Calu3 (cell line): ENCODE measurements at places on chromosomes 12 and 14. TPM values are rescaled to one million over a fixed set of nuclear protein-coding genes. Genes with fewer than 3 reads are reported as not detected.

WSCD2 gene
- total RNA-seq = not detected in 2 replicates

KRT75 gene
- total RNA-seq = not detected in 2 replicates

FGD6 gene
- total RNA-seq = 64.5 and 66.6 TPM in 2 replicates

ZFHX2 gene
- total RNA-seq = 3.7 TPM in 2 replicates

ZNF385A gene
- total RNA-seq = 9.1 and 9.5 TPM in 2 replicates

CDKL1 gene
- 3.0 and 3.7 TPM in 2 replicates for total RNA-seq

DNAH10 gene
- total RNA-seq = 0.14 and 0.20 TPM in 2 replicates

OTX2 gene
- total RNA-seq = not detected in 2 replicates

BCL2L14 gene
- total RNA-seq = 5.5 and 8.7 TPM in 2 replicates

EFS gene
- total RNA-seq = not detected in 2 replicates

CCND2 gene
- 0.07 and 0.17 TPM in 2 replicates for total RNA-seq

- H3K4me3 ChIP-seq = no peak overlapping the region
- DNase-seq = peak; percentile 53
- peaks cover 12% of the 10 kb centered on the region for H3K27me3 ChIP-seq
- peaks cover 56% of the 10 kb centered on the region for H3K4me1 ChIP-seq
- H3K27ac ChIP-seq = peak overlapping the region; percentile 77
These were observed 43.4 kb downstream of the PSMA6 start for GRCh38 chr14:35335388-35336092.

GRCh38 chr14:33682760-33683159 is 268.1 kb downstream of the EGLN3 start:
- H3K27me3 ChIP-seq = peaks cover 47% of the 10 kb centered on the region
- H3K36me3 ChIP-seq = no peaks in the 10 kb centered on the region
- H3K27ac ChIP-seq = no peak overlapping the region
- H3K4me1 ChIP-seq = no peaks in the 10 kb centered on the region

- no peak overlapping the region for H3K27ac ChIP-seq
- no peaks in the 10 kb centered on the region for H3K36me3 ChIP-seq
- H3K4me1 ChIP-seq = no peaks in the 10 kb centered on the region
- no peak overlapping the region for H3K4me3 ChIP-seq
- H3K27me3 ChIP-seq = no peaks in the 10 kb centered on the region
These were observed 220.2 kb downstream of the ANO6 start for GRCh38 chr12:45435945-45436710.

DNA sequence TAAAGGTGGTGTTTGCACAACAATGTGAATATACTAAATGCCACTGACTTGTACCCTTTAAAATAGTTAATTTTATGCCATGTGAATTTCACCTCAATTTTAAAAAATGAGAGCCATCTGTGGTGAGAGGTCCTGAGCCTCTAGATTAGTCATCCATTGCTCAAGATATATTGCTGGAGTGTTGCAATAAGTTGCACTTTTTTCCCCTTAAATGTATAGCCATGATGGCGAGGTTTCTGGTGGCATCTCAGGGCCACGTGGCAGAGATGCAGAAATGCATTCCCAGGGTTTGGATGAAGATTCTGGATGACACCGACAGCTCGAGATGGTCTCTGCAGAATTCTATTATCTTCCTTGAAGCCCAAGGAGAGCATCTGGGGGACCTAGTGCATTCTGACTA is 153.7 kb downstream of the AACS start:
- no peak for DNase-seq
- no peak overlapping the region for H3K4me3 ChIP-seq
- peaks cover 6% of the 10 kb centered on the region for H3K36me3 ChIP-seq
- H3K27ac ChIP-seq = no peak overlapping the region
- H3K4me1 ChIP-seq = peaks cover 6% of the 10 kb centered on the region

GRCh38 chr14:57816568-57817284 is 49.2 kb downstream of the SLC35F4 start:
- no peaks in the 10 kb centered on the region for H3K27me3 ChIP-seq
- H3K27ac ChIP-seq = no peak overlapping the region
- peaks cover 3% of the 10 kb centered on the region for H3K36me3 ChIP-seq
- no peak for DNase-seq
- no peak overlapping the region for H3K4me3 ChIP-seq

DNA sequence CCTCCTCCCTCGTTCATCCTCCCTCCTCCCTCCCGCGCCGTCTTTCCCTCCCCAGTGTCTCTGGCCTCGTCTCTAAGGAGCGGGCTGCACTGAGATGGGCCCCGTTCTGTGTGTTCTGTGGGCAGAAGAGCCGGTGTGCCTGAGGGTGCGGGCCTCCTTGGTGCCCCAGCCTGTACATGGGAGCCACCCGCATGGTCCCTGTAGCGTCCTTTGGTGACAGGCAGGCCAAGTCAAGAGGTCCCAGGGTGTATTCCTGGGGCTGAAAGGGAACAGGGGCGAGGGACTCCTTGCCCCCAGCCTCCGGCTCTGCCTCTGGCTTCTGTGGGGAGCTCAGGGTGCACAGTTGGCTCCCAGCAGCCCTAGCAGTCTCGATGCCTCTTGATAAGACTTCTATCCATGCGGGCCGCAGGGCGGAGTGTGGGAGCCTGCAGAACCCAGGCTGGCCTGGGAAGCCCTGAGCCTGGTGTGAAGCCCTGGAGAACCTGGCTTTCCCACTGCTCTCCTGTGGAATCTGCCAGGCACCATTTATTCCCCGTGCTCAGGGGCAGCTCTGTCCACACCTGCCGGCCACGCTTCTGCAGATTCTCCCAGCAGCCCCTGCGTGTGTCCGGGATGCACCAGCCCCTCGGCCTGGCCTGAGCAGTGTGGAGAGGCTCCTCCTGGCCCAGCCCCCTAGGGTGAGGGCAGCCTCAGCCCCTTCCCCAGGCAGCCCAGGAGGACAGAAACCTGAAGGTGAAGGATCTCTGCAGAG is 181.3 kb downstream of the KIF26A start:
- H3K4me1 ChIP-seq = no peaks in the 10 kb centered on the region
- no peak overlapping the region for H3K27ac ChIP-seq
- peaks cover 82% of the 10 kb centered on the region for H3K27me3 ChIP-seq
- H3K4me3 ChIP-seq = no peak overlapping the region
- H3K36me3 ChIP-seq = no peaks in the 10 kb centered on the region
- no peak for DNase-seq

DNA sequence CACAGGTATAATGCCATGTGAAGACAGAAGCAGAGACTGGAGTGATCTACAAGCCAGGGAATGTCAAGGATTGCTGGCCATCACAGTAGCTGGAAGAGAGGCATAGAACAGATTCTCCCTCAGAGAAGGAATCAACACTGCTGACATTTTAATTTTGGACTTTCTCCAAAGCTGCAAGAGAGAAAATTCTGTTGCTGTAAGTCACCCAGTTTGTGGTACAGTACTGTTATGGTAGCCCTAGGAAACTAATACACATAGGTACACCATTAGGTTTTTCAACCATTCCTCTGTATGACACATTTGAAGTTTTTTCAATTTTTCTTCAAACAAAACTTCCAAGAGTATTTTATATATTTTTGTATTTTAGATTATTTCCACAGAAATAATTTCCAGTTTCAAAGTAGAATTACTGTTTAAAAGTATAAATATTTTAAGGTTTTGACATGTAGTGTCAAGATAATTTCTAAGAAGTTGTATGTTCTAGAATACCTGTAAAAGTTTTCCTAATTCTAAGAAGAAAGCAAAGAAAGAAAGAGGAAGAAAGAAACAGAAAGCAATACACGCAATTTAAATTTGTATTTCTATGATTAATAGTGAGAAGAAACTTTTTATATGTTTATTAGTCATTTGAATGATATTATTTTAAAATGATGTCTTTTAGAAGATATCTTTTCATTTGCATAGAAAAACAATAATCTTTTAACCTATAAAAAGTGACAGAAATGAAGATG is 64.9 kb upstream of the CATSPERB start:
- H3K4me1 ChIP-seq = no peaks in the 10 kb centered on the region
- DNase-seq = no peak
- peaks cover 15% of the 10 kb centered on the region for H3K36me3 ChIP-seq
- H3K4me3 ChIP-seq = no peak overlapping the region
- H3K27me3 ChIP-seq = no peaks in the 10 kb centered on the region

GRCh38 chr14:71410578-71411284 is 503.5 kb downstream of the PCNX1 start:
- H3K36me3 ChIP-seq = peaks cover 6% of the 10 kb centered on the region
- no peak overlapping the region for H3K27ac ChIP-seq
- no peaks in the 10 kb centered on the region for H3K4me1 ChIP-seq
- no peak for DNase-seq
- no peaks in the 10 kb centered on the region for H3K27me3 ChIP-seq
- no peak overlapping the region for H3K4me3 ChIP-seq

- no peak overlapping the region for H3K27ac ChIP-seq
- H3K4me1 ChIP-seq = peaks cover 24% of the 10 kb centered on the region
- H3K4me3 ChIP-seq = no peak overlapping the region
- no peak for DNase-seq
These were observed 2.3 kb upstream of the CEBPE start for GRCh38 chr14:23121361-23121771.

- peak overlapping the region; percentile 90 for H3K27ac ChIP-seq
- H3K36me3 ChIP-seq = peaks cover 76% of the 10 kb centered on the region
- peak overlapping the region; percentile 39 for H3K4me3 ChIP-seq
- H3K27me3 ChIP-seq = no peaks in the 10 kb centered on the region
These were observed 47.9 kb downstream of the FGD6 start for GRCh38 chr12:95169368-95169767.

DNA sequence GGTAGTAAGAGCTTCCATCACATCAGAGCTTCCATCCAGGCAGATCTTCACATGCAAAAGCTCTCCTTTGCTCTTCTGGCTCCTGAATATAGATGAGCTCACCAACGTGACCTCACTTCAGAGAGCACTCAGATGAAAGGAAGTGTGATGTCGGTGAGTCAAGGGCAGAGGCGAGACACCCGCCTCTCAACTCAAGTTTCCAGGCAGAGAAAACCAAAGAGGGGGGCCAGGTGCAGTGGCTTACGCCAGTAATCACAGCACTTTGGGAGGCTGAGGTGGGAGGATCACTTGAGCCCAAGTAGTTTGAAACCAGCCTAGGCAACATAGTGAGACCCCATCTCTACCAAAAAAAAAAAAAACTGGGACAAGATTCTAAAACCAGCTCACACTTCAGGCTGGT is 126.9 kb downstream of the DUSP6 start:
- no peaks in the 10 kb centered on the region for H3K27me3 ChIP-seq
- H3K4me3 ChIP-seq = peak overlapping the region; percentile 52

GRCh38 chr14:105467942-105468471 is 6.6 kb upstream of the CRIP2 start:
- peaks cover 7% of the 10 kb centered on the region for H3K4me1 ChIP-seq
- no peak overlapping the region for H3K27ac ChIP-seq
- peaks cover 26% of the 10 kb centered on the region for H3K36me3 ChIP-seq
- no peaks in the 10 kb centered on the region for H3K27me3 ChIP-seq
- DNase-seq = no peak
- no peak overlapping the region for H3K4me3 ChIP-seq

GRCh38 chr14:96167224-96168148 is 37.2 kb upstream of the BDKRB2 start:
- H3K4me3 ChIP-seq = no peak overlapping the region
- H3K27ac ChIP-seq = no peak overlapping the region
- no peaks in the 10 kb centered on the region for H3K36me3 ChIP-seq
- peak; percentile 16 for DNase-seq
- peaks cover 31% of the 10 kb centered on the region for H3K27me3 ChIP-seq

DNA sequence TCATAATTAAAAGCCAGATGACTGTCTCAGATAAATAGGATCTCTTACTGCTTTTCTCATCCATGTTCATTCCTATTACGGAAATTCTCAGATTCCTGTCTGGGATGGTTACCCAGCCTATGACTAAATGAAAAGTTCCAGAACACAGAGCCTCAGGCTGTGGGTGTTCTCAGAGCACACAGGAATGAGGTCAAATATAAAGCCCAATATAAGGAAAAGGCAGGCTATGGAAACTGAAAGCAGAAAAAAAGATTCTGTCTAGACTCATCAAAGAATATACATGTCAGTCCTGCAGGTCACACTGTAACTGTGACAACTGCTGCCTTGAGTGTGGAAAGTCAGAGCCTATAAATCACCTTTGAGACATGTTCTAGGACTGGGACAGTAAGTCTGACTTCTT is 64.3 kb downstream of the DCAF5 start:
- H3K27me3 ChIP-seq = no peaks in the 10 kb centered on the region
- peaks cover 26% of the 10 kb centered on the region for H3K4me1 ChIP-seq
- DNase-seq = no peak
- no peak overlapping the region for H3K27ac ChIP-seq

GRCh38 chr14:61050417-61050816 is 69.4 kb downstream of the SLC38A6 start:
- no peaks in the 10 kb centered on the region for H3K27me3 ChIP-seq
- no peaks in the 10 kb centered on the region for H3K36me3 ChIP-seq
- no peaks in the 10 kb centered on the region for H3K4me1 ChIP-seq
- no peak for DNase-seq

- no peak for DNase-seq
- H3K27ac ChIP-seq = no peak overlapping the region
- peaks cover 8% of the 10 kb centered on the region for H3K4me1 ChIP-seq
- H3K27me3 ChIP-seq = no peaks in the 10 kb centered on the region
These were observed 268.9 kb upstream of the ATP2B1 start for GRCh38 chr12:89977405-89978085.

DNA sequence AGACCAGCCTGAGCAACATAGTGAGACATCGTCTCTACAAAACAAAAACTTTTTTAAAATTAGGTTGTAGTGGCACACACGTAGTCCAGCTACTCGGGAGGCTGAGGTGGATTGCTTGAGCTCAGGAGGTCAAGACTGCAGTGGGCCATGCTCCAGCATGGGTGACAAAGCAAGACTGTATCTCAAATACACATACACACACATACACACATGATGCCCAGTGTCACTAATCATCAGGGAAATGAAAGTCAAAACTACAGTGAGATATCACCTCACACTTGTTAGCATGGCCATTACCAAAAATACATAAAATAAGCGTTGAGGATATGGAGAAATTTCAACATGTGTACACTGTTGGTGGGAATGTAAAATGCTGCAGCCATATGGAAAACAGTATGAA is 33.2 kb upstream of the KICS2 start:
- no peak for DNase-seq
- H3K27me3 ChIP-seq = no peaks in the 10 kb centered on the region

GRCh38 chr14:56357428-56357827 is 222.2 kb upstream of the TMEM260 start:
- H3K27ac ChIP-seq = no peak overlapping the region
- no peak for DNase-seq
- no peaks in the 10 kb centered on the region for H3K36me3 ChIP-seq
- H3K4me3 ChIP-seq = no peak overlapping the region
- no peaks in the 10 kb centered on the region for H3K27me3 ChIP-seq

DNA sequence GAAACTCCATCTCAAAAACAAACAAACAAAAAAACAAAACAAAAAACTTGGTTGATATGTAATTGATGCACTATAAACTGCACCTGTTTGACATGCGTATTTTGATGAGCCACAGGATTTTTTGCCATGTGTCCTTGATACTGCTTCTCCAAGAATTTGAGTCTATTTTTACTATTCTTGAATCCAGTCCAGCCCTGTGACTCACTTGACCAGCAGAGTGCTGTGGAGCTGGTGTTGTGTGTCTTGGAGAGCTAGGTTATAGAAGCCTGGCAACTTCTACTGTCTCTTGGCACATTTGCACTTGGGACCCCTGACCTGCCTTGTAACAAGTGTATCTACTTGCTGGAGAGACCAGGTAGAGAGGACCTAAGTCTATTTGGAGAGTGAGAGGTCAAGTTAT is 52.0 kb downstream of the KLRG1 start:
- peaks cover 21% of the 10 kb centered on the region for H3K27me3 ChIP-seq
- H3K4me3 ChIP-seq = no peak overlapping the region
- no peaks in the 10 kb centered on the region for H3K4me1 ChIP-seq
- no peaks in the 10 kb centered on the region for H3K36me3 ChIP-seq
- H3K27ac ChIP-seq = no peak overlapping the region

GRCh38 chr12:94284046-94284445 is 135.7 kb downstream of the PLXNC1 start:
- peaks cover 15% of the 10 kb centered on the region for H3K4me1 ChIP-seq
- no peak overlapping the region for H3K4me3 ChIP-seq
- H3K36me3 ChIP-seq = no peaks in the 10 kb centered on the region
- no peak overlapping the region for H3K27ac ChIP-seq
